Lung (tissue), 17 donors: ENCODE measurements at places on chromosomes 5 and 9. TPM values are rescaled to one million over a fixed set of nuclear protein-coding genes. Genes with fewer than 3 reads are reported as not detected.

Gene RMRP
- 39,735 TPM for total RNA-seq

Gene ORM2
- 0.77 TPM for total RNA-seq

Gene PCDHB16
- total RNA-seq, result 9.2 TPM

Gene CLIC3
- 115 TPM for total RNA-seq

Gene GARIN3
- total RNA-seq, result not detected

Gene FREM1
- 21.8 TPM for total RNA-seq

Gene COL15A1
- 8.9 TPM for total RNA-seq

Gene PLK2
- 363 TPM for total RNA-seq

Gene FBN2
- 1.3 TPM for total RNA-seq

Gene GABRB2
- total RNA-seq, result 1.4 TPM

Gene SEMA6A
- total RNA-seq, result 31.6 TPM

DNA sequence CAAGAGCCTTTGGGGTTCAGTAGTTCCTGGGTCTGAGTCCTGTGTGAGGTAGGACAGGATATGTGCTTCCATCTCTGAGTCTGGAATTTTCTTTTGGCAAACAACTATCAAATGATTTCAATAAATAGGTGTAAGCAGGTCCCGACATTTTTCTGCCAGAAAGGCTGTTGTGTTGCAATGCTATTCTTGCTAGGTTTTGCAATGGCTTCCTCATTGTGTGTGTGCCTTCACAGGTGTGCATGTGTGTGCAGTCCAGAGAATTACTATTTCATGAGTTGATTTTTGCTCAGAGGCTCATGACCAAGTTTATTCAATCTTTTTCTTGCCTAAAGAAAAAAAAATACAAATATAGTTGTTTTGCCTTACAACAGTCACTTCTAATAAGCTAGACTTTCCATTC, 64.5 kb upstream of the FRRS1L start:
- no peaks in the 10 kb centered on the region for H3K27me3 ChIP-seq
- no peaks in the 10 kb centered on the region for H3K4me1 ChIP-seq
- DNase-seq, result no peak
- no peaks in the 10 kb centered on the region for H3K36me3 ChIP-seq
- no peak overlapping the region for H3K27ac ChIP-seq

DNA sequence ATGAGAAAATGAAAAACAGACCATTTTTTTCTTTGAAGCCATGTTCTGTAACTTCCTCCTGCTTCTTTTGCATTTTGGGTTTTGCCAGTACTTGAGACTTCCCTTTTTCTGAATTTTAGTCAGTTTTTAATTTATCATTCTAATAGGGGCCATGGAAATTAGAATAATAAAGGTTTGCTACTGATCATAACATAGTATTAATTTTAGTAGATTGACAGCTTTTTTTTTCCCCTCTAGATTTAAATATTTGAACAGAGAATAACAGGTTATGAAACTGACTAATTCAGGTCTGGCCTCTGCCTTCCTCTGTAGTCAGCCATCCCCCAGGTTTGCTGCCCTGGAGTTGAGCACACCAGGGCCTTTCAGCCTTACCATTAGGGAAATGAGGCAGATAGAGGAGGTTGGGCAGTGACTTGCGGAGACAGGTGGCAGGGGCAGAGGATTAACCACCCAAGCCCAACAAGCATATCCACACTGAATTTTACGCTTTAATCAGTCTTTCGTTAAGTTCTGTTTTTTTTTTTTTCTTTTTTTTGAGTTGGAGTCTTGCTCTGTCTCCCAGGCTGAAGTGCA, 80.1 kb upstream of the TNFAIP8 start:
- DNase-seq, result no peak
- no peaks in the 10 kb centered on the region for H3K36me3 ChIP-seq
- H3K27me3 ChIP-seq, result no peaks in the 10 kb centered on the region
- no peak overlapping the region for H3K4me3 ChIP-seq
- H3K4me1 ChIP-seq, result peaks cover 10% of the 10 kb centered on the region

GRCh38 chr5:34998058-34998789, 49.5 kb downstream of the AGXT2 start:
- H3K4me1 ChIP-seq, result no peaks in the 10 kb centered on the region
- H3K4me3 ChIP-seq, result no peak overlapping the region
- no peaks in the 10 kb centered on the region for H3K36me3 ChIP-seq
- no peaks in the 10 kb centered on the region for H3K27me3 ChIP-seq
- DNase-seq, result peak; percentile 7

- DNase-seq, result peak; percentile 32
- H3K27me3 ChIP-seq, result no peaks in the 10 kb centered on the region
- H3K4me1 ChIP-seq, result peaks cover 2% of the 10 kb centered on the region
- H3K27ac ChIP-seq, result no peak overlapping the region
These were observed 94.0 kb downstream of the PHF2 start for GRCh38 chr9:93670208-93671019.

- no peak overlapping the region for H3K4me3 ChIP-seq
- H3K27me3 ChIP-seq, result no peaks in the 10 kb centered on the region
- peaks cover 6% of the 10 kb centered on the region for H3K4me1 ChIP-seq
- no peak overlapping the region for H3K27ac ChIP-seq
These were observed 105.6 kb upstream of the DAPK1 start for GRCh38 chr9:87392086-87392485.

DNA sequence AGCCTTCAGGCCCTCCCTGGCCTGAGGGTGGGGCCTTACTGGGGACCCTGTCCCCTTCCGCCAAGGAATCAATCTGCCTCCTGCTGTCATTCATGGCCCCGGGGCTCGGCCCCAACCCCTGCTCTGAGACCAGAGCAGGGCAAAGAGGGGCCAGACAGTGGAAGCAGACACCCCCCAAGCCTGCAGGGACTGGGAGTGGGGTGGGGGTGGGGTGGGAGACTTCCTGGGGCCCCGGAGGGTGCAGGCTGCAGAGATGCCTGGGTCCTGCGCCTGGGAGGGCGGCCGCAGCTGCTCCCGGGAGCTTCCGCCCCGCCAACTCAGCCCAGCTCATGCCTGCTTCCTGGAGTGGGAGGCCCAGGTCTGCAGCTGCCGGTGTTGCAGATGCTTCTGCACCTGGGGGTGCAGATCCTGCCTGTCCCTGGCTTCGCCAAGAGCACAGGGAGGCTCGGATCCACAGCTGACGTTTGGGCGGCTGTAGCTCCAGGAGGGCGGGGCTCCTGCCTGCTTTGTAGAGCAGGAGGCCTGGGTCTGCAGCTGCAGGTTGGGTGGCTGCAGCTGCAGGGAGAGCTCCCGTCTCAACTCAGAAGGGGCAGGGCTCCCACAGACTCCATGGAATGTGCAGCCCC, 6.2 kb downstream of the KIF4B start:
- no peak overlapping the region for H3K4me3 ChIP-seq
- H3K27me3 ChIP-seq, result no peaks in the 10 kb centered on the region

GRCh38 chr9:122274055-122274454, 9.4 kb downstream of the MRRF start:
- no peak overlapping the region for H3K27ac ChIP-seq
- H3K4me1 ChIP-seq, result no peaks in the 10 kb centered on the region
- peaks cover 6% of the 10 kb centered on the region for H3K36me3 ChIP-seq
- H3K4me3 ChIP-seq, result no peak overlapping the region
- no peak for DNase-seq

DNA sequence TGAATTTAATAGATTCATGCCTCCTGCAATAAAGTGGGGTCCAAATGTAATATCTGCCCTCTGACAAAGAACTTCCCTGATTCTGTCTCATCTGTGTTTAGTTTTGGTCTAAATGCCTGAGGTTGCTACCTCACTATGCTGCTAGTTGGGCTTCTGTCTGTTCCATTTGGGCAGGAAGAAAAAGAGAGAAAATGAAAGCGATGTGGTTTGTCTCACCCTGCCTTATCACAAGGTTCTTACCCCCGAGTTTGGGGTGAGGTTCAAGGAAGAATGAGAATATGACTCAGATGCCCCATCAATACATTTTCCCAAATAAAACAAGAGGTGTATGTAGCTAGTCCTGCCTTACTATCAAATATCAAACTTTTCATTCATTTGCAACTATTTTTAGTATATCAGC, 132.1 kb upstream of the MTAP start:
- H3K27me3 ChIP-seq, result no peaks in the 10 kb centered on the region
- no peak for DNase-seq
- no peaks in the 10 kb centered on the region for H3K4me1 ChIP-seq
- no peaks in the 10 kb centered on the region for H3K36me3 ChIP-seq

- H3K36me3 ChIP-seq, result peaks cover 5% of the 10 kb centered on the region
- H3K27me3 ChIP-seq, result no peaks in the 10 kb centered on the region
- no peak overlapping the region for H3K27ac ChIP-seq
- no peak overlapping the region for H3K4me3 ChIP-seq
These were observed 10.8 kb downstream of the CETN3 start for GRCh38 chr5:90398726-90399125.

- DNase-seq, result no peak
- H3K27ac ChIP-seq, result no peak overlapping the region
- H3K4me1 ChIP-seq, result no peaks in the 10 kb centered on the region
- H3K36me3 ChIP-seq, result no peaks in the 10 kb centered on the region
- no peak overlapping the region for H3K4me3 ChIP-seq
These were observed 45.5 kb downstream of the SLC6A3 start for GRCh38 chr5:1399737-1400136.

GRCh38 chr9:109935406-109936087, 155.5 kb downstream of the PALM2AKAP2 start:
- H3K27ac ChIP-seq, result no peak overlapping the region
- no peaks in the 10 kb centered on the region for H3K4me1 ChIP-seq
- no peaks in the 10 kb centered on the region for H3K36me3 ChIP-seq
- DNase-seq, result no peak
- no peaks in the 10 kb centered on the region for H3K27me3 ChIP-seq

DNA sequence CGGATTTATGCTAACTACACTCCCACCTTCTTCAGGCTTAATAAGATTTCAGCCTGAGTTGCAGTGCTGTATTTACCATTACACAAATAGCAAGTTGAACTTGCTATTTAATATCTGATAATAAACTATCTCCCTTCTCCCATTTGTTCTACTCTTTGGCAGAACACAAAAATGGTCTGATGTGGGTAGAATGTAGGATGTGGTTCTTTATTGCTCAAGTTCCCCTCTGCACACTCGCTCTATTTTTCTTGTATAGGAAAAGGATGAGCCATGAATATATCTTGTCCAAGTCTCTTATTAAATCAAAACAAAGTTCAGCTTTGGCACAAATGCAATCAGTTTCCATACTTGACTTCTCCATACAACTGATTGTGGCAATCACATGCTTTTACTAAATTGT, 37.2 kb upstream of the KIF2A start:
- no peaks in the 10 kb centered on the region for H3K4me1 ChIP-seq
- DNase-seq, result no peak
- no peak overlapping the region for H3K27ac ChIP-seq
- no peaks in the 10 kb centered on the region for H3K36me3 ChIP-seq
- H3K4me3 ChIP-seq, result no peak overlapping the region

DNA sequence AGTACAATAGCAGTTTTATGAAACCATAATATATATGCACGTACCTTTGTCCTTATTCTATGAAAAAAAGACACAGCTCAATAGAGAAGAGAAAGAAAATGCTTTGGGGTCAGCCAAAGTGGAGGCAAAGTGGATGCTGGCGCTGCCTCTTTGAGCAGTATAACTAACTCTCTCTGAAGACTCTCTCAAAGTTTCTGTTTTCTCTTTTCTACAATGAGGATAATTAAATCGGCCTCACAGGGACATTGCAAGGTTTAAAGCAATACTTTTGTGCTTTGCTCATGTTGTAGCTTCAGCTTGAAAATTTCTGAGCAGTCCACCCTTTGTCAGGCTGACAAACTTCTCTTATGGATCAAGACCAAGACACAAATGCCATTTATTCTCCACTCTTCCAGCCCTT, 455.1 kb upstream of the MPDZ start:
- no peaks in the 10 kb centered on the region for H3K27me3 ChIP-seq
- H3K4me3 ChIP-seq, result no peak overlapping the region
- no peaks in the 10 kb centered on the region for H3K36me3 ChIP-seq
- H3K4me1 ChIP-seq, result no peaks in the 10 kb centered on the region
- no peak overlapping the region for H3K27ac ChIP-seq

DNA sequence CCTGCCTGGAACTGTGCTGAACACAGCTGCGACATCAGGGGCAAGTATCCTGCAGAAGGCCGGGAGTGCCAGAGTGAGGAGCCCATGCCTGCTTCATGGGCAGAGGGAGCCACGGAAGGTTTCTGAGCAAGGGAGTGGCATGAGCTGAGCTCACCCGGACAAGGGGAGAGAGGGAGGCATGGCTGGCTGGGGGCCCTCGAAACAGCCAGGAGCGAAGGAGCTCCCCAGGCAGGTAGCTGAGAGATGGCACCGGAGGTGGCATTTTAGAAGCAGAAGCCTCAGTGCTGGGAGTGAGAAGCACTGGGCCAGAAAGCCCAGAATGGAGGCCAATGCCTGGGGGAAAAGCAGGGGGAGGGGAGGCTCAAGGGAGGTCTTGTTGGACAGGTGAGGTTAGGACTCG, 56.9 kb upstream of the SARDH start:
- no peak overlapping the region for H3K4me3 ChIP-seq
- no peaks in the 10 kb centered on the region for H3K27me3 ChIP-seq
- no peak overlapping the region for H3K27ac ChIP-seq
- no peaks in the 10 kb centered on the region for H3K4me1 ChIP-seq

DNA sequence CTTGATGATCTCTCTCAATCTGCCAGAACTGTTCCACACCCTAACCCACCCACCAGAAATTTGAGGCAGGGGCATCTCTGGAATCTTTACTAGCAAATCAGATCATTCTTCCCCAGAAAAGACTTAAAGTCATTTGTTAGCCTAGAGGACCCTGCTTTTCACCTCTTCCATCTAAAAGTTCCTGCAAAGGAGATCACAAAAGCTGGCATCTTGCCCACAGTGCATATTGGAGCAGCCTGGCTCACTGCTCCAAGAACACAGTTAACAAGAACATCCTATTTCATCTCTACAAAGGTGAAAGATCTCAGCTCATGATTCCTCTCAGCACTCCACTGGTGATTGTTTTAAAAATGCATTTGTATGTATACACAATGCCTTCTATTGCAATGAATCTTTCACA, 36.3 kb downstream of the GABRP start:
- DNase-seq, result no peak
- H3K36me3 ChIP-seq, result no peaks in the 10 kb centered on the region
- no peaks in the 10 kb centered on the region for H3K27me3 ChIP-seq
- peaks cover 1% of the 10 kb centered on the region for H3K4me1 ChIP-seq
- no peak overlapping the region for H3K4me3 ChIP-seq

- H3K27me3 ChIP-seq, result no peaks in the 10 kb centered on the region
- H3K27ac ChIP-seq, result no peak overlapping the region
- H3K36me3 ChIP-seq, result no peaks in the 10 kb centered on the region
- no peaks in the 10 kb centered on the region for H3K4me1 ChIP-seq
- H3K4me3 ChIP-seq, result no peak overlapping the region
These were observed 12.8 kb upstream of the TLR4 start for GRCh38 chr9:117691367-117691766.

DNA sequence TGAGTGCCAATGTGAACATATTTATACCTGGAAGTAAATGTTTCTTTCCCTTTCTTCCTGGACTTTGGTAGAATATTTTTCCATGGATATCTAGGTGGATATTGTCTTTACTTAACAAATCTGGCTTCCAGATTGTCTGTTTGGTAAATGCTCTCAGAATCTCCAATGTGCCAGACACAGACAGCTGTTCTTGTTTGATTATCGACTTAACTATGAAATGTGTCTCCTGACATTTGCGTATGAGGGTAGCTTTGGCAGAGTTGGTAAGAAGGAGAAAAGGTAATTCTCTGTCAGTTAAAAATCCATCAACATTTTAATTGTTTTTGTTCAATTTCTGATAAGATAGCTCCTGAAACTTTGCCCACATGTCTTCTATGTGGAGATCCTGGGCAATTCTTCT, 196.4 kb upstream of the NUDT12 start:
- no peak for DNase-seq
- no peaks in the 10 kb centered on the region for H3K36me3 ChIP-seq
- H3K27me3 ChIP-seq, result no peaks in the 10 kb centered on the region
- no peaks in the 10 kb centered on the region for H3K4me1 ChIP-seq
- no peak overlapping the region for H3K4me3 ChIP-seq

- no peak for DNase-seq
- no peaks in the 10 kb centered on the region for H3K27me3 ChIP-seq
- H3K27ac ChIP-seq, result no peak overlapping the region
- no peak overlapping the region for H3K4me3 ChIP-seq
- no peaks in the 10 kb centered on the region for H3K36me3 ChIP-seq
These were observed 8.3 kb downstream of the ADAMTS12 start for GRCh38 chr5:33883482-33883881.
